ENCODE measurements at places on chromosomes 12 and 14. TPM values are rescaled to one million over a fixed set of nuclear protein-coding genes. Genes with fewer than 3 reads are reported as not detected.

The CD69 gene
- 10.7 TPM for total RNA-seq

The HSPA2 gene
- 36.7 TPM for total RNA-seq

The EPYC gene
- total RNA-seq, result not detected

The SLC15A4 gene
- total RNA-seq, result 27.6 TPM

The KCNH5 gene
- not detected for total RNA-seq

The CCDC196 gene
- total RNA-seq, result not detected

The DPPA3 gene
- total RNA-seq, result not detected

The GZMH gene
- total RNA-seq, result 1.3 TPM
